ENCODE measurements at places on chromosomes 2 and 18.

DNA sequence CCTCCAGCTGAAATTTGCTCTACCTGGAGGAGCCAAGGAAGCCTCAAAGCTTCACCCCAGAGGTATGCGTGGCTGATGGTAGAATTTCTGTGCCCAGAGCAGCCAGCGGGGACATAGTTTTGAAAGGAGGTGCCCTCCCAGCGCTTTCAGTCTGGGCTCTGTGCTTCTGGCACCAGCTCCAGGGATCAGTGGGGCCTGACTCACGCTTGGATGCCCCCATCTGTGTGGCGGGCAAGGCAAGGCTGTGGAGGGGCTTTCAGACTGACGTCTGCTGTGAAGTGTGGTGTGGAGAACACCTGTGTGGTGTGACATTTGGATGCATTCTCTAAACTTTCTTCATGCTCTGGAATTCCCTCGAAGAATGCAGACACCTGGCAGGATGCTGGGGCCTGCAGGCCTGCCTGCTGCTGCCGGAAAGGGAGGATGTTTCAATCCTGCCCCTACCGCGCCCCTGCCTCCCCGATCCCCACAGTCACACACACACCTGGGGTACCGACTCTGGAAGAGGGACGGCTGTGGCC is 84.1 kb downstream of the CTIF start:
- peak; percentile 18 for DNase-seq

- no peak for DNase-seq
Observed at GRCh38 chr2:144248350-144249034, 271.4 kb downstream of the ZEB2 start.

DNA sequence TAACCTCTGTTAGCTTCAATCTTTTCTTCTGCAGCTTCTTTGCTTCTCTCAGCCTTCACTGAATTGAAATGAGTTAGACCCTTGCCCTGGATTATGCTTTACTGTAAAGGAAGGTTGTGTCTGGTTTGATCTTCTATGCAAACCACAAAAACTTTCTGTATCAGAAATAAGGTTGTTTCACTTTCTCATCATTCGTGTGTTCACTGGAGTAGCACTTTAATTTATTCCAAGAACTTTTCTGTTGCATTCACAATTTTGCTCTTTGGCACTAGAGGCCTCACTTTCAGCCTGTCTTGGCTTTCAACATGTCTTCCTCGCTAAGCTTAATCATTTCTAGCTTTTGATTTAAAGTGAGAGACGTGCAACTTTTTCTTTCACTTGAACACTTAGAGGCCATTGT is 365.3 kb downstream of the TDRD15 start:
- no peak for DNase-seq

GRCh38 chr2:89763581-89764485 is 1072.4 kb downstream of the RPIA start:
- DNase-seq, result no peak

DNA sequence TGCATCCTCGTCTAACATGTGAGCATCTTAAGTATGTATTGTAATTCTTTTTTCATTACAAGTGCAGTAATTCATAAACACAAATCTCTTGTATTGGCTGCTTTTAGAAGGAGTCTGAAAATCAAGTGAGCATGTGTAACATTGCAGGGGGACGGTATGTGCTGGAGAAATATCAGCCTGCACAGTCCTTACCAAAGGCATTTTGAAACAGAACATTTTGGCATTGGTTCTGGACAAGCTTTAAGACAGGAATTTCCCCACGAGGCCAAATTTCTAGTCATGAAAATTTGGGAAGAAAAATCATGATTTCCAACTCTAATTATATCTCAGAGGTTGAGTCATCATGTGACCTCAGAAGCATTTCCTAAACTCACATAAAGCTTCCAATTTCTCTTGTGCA is 24.7 kb upstream of the NRP2 start:
- peak; percentile 84 for DNase-seq

DNA sequence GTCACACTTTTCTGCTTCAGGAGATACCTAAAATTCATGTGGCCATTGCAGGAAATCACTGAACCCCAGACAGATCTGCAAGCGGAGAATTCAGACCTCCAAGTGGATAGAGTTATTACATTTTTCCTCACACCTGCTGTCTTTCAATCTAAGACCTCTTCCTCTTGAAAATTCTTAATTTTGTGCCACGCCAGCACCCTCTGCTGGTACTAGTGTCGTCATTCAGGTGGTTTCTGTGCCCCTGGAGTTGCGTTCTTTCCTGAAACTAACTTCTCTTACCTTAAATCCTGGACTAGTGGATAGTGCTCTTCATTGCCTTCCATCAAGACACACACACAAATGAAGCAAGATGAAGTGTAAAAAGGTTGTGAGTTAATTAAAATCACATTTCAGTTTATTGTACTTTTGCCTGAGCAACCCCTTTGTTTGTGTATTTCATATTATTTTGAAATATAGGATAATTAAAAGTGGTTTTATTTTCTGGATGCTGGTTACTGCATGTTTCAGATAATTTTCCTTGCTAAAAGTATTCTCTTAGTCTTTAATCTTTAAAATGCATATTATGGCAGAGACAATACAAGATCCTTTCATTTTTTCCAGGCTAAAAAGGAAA is 1.6 kb upstream of the DNER start:
- peak; percentile 65 for DNase-seq

- no peak for DNase-seq
Observed at GRCh38 chr2:201855356-201855755, 49.0 kb downstream of the CDK15 start.

- DNase-seq, result no peak
Observed at GRCh38 chr2:583666-584065, 93.5 kb downstream of the TMEM18 start.

DNA sequence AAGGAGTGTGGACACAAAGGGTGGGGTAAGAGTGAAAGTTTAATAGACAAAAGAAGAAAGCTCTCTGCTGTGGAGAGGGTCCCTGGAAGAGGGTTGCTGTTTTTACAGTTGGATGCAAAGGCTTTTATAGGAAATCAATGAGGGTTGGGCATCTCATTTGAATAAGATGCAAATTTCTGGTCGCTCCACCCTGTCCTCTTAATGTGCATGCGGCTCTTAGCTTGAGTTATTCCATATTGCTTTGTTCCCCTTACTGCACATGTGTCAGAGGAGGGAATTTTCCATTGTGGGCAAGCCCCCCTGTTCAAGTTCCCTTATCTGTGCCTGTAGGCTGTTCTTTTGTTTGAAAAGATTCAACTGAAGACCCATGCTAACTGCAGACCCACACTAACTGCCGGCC is 326.5 kb downstream of the BCL11A start:
- DNase-seq, result no peak

GRCh38 chr2:222892321-222892720 is 31.5 kb downstream of the ACSL3 start:
- peak; percentile 66 for DNase-seq

DNA sequence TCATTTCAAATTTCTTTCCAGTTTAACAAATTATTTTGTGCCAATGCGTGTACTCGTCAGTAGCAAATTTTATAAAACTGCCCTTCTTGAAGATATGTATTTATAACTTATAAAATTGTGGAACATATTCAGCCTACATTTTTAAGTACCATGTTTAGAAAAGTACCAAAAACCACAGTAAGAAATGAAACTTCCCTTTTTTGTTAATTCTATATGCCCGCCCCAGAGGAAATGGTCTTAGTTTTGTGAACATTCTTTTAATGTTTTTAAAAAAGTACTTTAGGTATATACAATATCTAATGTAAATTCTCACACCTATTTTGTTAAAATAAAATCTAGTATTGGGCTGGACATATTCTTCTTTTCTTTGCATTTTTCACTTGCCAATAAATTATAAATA is 1.2 kb downstream of the UGT1A9 start:
- DNase-seq, result no peak

GRCh38 chr2:79013629-79014028 is 11.9 kb upstream of the REG3G start:
- no peak for DNase-seq

DNA sequence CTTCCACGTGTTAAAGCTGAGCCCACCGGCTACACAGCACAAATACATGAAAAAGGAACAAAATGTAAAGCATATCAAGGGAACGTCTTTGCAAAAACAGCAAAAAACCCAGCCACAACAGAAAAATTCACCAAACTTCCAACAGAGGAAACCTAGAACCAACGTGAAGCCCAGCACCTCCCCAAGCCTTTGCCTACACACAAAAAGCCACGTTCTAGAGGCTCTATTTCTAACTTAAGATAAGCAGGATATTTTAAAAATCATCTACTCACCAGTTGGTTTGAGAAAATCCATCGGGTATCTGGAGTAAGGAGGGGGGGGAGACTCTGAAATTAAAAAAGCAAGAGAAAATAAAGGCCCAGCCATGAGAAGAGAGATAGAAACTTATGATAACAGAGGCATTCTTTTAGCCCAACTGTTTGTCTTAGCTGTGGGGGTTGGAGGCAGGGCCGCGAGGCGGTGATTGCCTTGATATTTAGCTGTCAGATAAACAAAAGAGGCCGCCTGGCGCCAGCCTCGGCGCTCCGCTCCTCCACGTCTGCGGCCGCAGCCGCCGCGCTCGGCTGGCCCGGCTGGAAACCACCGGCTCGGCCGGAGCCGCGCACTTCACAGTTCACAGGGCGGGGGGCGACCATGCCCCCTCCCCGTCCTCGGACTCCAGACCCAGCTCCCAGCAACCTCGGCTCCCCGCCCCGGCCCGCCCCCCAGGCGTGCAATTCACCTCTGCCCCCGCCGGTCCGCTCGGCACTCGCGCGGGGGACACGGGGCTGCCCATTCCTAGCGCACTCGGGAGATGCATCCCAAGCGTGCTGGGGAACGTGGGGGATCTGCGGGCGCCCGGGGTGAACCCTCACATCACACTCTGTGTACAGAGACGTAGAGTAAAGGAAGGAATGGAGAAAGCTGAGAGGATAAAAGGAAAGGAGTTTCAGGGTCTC is 2.4 kb downstream of the SMAD7 start:
- DNase-seq, result peak; percentile 56

DNA sequence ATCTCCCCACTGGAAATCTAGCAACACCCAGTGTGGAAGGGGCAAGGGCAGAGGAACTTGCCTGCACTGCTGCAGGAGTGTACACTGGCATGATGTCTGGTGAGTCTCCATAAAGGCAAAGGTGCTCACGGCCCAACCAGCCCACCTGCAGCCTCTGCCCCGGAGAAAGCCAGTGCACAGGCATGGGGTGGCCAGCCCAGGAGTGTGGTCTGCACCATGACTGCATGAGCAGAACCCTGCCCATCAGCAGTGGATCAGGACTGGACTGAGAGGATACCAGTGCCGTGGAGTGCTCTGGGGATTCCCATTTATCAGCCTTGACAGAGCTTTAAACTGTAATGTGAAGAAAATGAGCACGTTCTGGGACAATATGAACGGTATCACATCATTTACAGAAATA is 342.6 kb upstream of the HS6ST1 start:
- no peak for DNase-seq

DNA sequence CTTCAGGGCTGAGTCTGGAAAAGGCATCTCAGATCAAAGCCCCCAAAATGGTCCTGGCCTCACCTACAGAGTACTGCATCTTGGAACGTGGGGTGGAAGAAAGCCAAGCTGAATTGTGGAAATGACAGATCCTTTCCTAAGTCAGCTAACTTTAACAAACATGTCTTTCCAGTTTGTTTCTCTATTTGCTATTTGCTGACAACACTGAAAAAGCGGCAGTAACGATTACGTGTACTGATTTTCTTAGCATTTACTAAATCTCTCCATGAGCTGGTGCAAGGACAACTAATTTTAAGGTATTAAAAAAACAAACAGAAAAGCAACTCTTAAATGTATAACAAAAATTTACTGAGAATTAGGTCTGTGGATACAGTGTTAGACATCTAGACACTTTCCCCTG is 1.1 kb downstream of the HIBCH start:
- no peak for DNase-seq

DNA sequence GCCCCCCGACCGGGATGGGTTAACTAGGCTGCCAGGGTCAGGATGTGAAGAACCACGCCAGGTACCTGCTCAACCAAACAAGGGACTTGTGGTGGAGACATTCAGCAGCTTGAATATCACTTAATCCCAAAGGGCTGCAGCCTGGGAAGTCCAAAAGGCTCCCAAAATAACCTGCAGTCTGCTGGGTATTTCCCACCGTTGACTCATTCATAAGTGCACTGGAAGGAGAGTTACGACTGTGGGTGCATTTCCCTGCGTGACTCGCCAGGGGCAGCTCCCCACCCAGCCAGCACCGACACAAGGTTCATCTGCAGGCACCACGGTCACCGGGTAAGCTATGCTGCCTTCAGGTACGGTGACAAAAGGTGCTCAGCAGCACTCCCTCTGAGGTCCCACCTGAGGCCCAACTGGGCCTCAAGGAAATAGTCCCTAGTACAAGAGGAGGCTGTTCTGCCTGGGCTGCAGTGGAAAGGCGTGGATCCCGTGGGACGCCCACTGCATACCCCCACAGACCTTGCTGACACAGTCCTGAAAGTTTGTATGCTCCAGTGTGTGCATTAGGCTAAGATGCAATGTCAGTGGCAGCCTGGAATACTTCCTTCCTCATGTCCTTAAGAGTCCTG is 86.5 kb downstream of the UXS1 start:
- peak; percentile 72 for DNase-seq

DNA sequence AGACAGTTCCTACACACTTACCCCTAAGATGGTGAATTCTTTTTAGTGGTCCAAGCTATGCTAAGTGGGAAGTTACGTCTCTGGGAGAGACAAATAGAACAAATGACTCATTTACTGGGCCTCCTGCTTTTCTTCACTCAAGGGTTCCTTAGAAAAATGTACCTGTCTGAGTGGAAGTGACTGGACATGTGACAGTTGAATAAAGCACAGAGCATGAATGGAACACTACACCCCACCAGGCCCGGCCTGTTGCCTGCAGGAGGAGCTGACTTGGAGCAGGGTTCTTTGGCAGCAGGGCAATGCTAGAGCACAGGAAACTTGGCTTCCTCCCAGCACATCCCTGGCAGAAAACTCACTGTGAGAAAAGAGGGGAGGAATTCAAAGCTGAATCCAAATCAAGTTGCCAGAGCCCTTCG is 451.0 kb upstream of the SETBP1 start:
- peak; percentile 20 for DNase-seq

- no peak for DNase-seq
Observed at GRCh38 chr2:4180631-4181030, 477.3 kb downstream of the DCDC2C start.

- DNase-seq, result no peak
Observed at GRCh38 chr2:70596739-70597138, 43.1 kb upstream of the TGFA start.

GRCh38 chr2:239994086-239994485 is 31.1 kb downstream of the NDUFA10 start:
- DNase-seq, result no peak

- no peak for DNase-seq
Observed at GRCh38 chr18:49608366-49609255, 46.8 kb downstream of the LIPG start.

DNA sequence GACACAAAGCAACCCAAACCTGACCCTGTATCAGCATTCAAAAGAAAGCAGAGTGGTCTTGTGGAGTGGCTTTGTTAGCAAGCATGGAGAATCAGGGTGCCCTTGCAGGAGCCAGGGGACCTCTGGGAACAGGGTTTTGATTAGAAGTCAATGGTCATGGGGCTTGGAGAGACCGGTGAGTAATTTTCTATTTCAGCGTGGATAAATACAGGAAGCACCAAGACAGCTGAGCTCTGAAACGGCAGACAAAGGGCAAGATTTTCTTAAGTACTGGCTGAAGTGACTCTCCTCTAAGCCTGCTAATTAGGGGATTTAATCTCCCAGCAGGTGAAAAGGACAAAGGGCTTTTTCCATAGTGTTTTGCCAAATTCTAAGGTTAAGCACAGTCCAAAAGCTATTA is 78.0 kb upstream of the GAREM1 start:
- no peak for DNase-seq

- no peak for DNase-seq
Observed at GRCh38 chr2:64932371-64933216, 56.6 kb upstream of the SLC1A4 start.

All from cardiac fibroblast (primary cell).